ENCODE measurements at places on chromosomes 12 and 14. TPM values are rescaled to one million over a fixed set of nuclear protein-coding genes. Genes with fewer than 3 reads are reported as not detected.

DNA sequence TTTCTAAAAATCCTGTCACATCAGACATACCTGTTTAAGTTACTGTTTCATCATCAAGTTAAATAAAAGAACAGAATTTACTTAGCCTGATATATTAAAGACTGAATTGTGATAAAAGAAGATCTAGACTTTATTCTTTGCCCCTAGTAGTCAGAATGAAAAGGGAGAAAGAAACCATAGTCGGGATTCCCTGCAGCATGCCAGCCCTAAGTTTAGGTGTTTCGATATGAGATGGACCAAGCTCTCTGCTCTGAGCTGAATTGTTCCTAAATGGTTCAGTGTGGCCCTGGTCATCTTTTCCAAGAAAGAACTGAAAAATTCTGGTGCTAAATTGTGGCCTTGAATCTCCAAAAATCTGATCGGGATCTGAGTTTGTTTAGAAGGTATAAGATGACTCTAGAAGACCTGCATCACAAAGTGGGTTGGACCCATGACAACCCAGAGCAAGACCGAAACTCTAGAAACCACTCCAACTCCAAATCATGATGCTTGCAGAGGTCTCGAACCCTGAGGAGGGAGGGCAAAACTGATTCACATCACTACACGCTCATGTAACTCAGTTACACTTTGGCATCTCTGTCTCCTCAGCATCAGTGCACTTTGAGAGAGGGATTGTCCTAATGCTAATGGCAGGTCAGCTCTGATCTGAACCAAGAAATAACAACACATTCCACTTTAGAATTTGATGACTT is 15.7 kb downstream of the PTGER2 start:
- DNase-seq: no peak
- no peaks in the 10 kb centered on the region for H3K27me3 ChIP-seq
- no peaks in the 10 kb centered on the region for H3K36me3 ChIP-seq
- peaks cover 27% of the 10 kb centered on the region for H3K4me1 ChIP-seq
- H3K27ac ChIP-seq: no peak overlapping the region

GRCh38 chr12:88595697-88596096 is 15.4 kb upstream of the KITLG start:
- no peak overlapping the region for H3K27ac ChIP-seq
- no peaks in the 10 kb centered on the region for H3K4me1 ChIP-seq
- H3K36me3 ChIP-seq: no peaks in the 10 kb centered on the region

DNA sequence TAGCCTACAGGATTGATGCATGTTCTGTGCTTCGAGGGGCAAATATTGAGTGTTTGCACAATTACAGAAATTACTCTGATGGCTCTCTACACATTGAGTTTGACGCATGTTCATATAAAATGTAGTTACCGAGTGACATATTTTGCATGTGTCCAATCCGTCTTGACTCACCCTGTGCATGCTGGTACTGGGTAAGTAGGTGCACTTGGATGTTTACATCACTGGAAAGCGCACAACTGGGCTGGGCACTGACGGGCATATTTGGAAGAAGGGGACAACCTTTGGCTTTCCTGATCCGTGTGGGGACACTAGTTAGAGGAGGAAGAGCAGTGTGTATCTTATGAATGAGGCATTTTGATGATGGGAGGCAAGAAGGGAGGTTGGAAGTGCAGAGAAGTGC is 4.9 kb upstream of the KRT6A start:
- no peak for DNase-seq
- H3K27me3 ChIP-seq: no peaks in the 10 kb centered on the region
- H3K4me3 ChIP-seq: no peak overlapping the region
- no peak overlapping the region for H3K27ac ChIP-seq

GRCh38 chr14:100711493-100711892 is 15.2 kb upstream of the DLK1 start:
- no peak for DNase-seq
- no peaks in the 10 kb centered on the region for H3K27me3 ChIP-seq
- H3K4me1 ChIP-seq: peaks cover 19% of the 10 kb centered on the region
- no peak overlapping the region for H3K27ac ChIP-seq
- H3K36me3 ChIP-seq: no peaks in the 10 kb centered on the region
- H3K4me3 ChIP-seq: no peak overlapping the region

Gene CCNK
- 18.1 TPM for total RNA-seq

Gene HNF1A
- under 0.01 TPM for total RNA-seq

Measured in sigmoid colon (tissue), 7 donors.